RWPE1 (cell line): ENCODE measurements at places on chromosomes 3 and 15.
A peak's percentile ranks its signal among the peaks of the same experiment; 100 is the strongest.

- no peak for DNase-seq
Observed at GRCh38 chr3:99639579-99639978, 1.2 kb downstream of the COL8A1 start.

DNA sequence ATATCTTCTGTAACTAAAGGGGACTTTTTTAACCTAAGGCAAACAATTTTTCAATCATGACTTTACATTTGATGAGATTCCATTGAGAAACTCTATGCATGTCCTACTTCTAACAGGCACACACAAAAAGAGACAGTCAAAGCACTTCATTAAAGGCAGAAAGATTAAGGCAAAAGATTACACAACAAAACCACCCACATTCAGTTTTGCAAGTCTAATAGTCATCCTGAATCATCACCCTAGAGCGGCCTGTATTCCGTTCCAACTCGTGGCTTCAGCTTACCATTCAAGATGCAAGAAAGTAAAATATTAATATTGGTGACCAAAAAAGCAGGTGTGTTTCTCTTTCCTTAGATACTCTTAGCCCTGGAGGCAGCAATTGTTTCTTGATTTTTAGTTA, 205.9 kb downstream of the P3H2 start:
- peak; percentile 81 for DNase-seq

GRCh38 chr3:23575697-23576096, 230.1 kb upstream of the UBE2E1 start:
- no peak for DNase-seq

DNA sequence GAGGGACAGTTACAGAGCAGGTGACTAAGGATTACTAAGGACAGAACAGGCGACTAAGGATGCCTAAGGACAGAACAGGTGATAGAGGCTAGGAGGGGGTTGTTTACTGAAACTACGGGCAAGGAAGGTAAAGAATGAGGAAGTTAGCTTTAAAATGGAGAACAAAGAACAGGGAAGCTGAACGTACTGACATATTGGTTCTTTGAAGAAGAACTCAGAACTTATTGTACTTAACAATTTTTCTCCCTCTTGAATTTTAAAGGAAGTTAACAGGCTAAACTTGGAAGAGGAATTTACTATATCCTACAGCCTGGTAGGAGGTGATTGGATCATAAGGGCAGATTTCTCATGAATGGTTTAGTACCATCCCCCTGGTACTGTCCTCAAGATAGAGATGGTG, 290.2 kb downstream of the SHQ1 start:
- no peak for DNase-seq
